H4 (cell line): ENCODE measurements at places on chromosomes 1 and 21.

- no peak for DNase-seq
Observed at GRCh38 chr1:94542088-94542870, 720 bp upstream of the F3 start.

- no peak for DNase-seq
Observed at GRCh38 chr1:110626889-110627288, 20.7 kb upstream of the KCNA2 start.

GRCh38 chr1:207312604-207312920 is 8.9 kb upstream of the CD55 start:
- DNase-seq: no peak

- no peak for DNase-seq
Observed at GRCh38 chr1:102842606-102843005, 265.7 kb downstream of the COL11A1 start.

GRCh38 chr1:195236991-195237889 is 1371.0 kb downstream of the KCNT2 start:
- no peak for DNase-seq
